Vagina (tissue), 2 donors: ENCODE measurements at places on chromosomes 13 and 19. TPM values are rescaled to one million over a fixed set of nuclear protein-coding genes. Genes with fewer than 3 reads are reported as not detected.

Gene NLRP5
- total RNA-seq, result not detected

DNA sequence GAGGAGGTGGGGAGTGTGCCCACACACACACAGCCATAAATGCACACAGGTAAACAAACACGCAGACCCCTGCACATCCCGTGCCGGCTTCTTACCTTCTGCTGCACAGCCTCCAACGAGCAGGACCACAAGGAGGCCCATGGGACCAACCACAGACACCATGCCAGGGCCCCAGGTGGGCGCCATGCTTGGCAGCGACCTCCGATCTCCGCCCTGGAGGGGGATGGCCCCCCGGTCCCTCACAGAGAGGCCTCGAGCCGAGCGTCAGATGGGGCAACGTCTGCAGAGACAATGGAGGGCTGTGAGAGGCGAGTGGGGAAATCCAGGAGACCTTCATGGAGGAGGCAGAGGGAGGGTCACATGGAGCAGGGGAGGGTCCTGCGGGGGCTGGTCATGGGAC, 54.7 kb downstream of the PTPRS start:
- no peak overlapping the region for H3K27ac ChIP-seq
- no peak overlapping the region for H3K4me3 ChIP-seq
- H3K36me3 ChIP-seq, result peaks cover 13% of the 10 kb centered on the region
- H3K27me3 ChIP-seq, result no peaks in the 10 kb centered on the region
- H3K4me1 ChIP-seq, result peaks cover 68% of the 10 kb centered on the region

GRCh38 chr13:83281654-83282053, 600.6 kb downstream of the SLITRK1 start:
- no peaks in the 10 kb centered on the region for H3K27me3 ChIP-seq
- H3K4me1 ChIP-seq, result no peaks in the 10 kb centered on the region
- H3K4me3 ChIP-seq, result no peak overlapping the region
- H3K36me3 ChIP-seq, result no peaks in the 10 kb centered on the region
- DNase-seq, result no peak

Gene ZNF682
- total RNA-seq, result 2.5 TPM

Gene NOTCH3
- total RNA-seq, result 76.6 TPM

DNA sequence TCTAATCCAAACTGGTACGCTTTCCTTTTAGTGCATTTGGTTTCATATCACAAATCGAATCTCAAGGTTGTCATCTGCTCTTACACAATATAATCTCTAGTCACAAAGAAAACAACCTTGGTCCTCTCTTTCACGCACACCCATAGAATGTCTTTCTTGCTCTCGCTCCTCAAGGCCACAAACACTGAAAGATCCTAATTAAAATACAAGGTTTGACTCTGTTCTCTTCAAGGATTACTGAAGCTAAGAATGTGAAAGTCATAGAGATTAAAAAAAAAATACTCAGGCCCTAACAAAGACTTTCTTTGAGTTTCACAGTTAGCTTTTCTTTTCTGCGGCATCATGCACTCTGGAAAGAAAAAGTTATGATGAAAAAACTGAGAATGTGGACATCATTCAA, 891.5 kb downstream of the EFNB2 start:
- no peak for DNase-seq
- H3K36me3 ChIP-seq, result no peaks in the 10 kb centered on the region
- H3K27me3 ChIP-seq, result no peaks in the 10 kb centered on the region
- no peaks in the 10 kb centered on the region for H3K4me1 ChIP-seq
- H3K27ac ChIP-seq, result no peak overlapping the region

DNA sequence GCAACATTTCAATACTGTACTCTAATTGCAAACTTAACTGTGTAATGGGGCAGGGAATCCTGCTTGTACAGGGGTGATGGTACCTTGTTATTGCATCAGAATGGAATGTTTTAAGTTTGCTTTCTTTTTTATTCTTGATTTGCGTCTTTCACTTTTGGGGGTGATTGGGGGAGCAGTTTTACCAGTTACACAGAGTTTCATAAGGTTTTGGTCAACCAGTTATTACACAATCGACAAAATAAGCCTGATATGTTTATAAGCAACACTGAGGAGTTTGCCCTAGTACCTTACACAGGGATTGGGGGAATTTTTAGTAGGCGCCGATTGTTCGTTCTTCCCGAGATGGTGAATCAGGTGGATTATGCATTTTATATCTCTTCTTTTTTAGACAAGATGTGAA, 2.7 kb downstream of the KLF5 start:
- H3K4me1 ChIP-seq, result peaks cover 12% of the 10 kb centered on the region
- DNase-seq, result no peak
- no peaks in the 10 kb centered on the region for H3K36me3 ChIP-seq
- no peak overlapping the region for H3K4me3 ChIP-seq
- H3K27me3 ChIP-seq, result no peaks in the 10 kb centered on the region
- no peak overlapping the region for H3K27ac ChIP-seq

DNA sequence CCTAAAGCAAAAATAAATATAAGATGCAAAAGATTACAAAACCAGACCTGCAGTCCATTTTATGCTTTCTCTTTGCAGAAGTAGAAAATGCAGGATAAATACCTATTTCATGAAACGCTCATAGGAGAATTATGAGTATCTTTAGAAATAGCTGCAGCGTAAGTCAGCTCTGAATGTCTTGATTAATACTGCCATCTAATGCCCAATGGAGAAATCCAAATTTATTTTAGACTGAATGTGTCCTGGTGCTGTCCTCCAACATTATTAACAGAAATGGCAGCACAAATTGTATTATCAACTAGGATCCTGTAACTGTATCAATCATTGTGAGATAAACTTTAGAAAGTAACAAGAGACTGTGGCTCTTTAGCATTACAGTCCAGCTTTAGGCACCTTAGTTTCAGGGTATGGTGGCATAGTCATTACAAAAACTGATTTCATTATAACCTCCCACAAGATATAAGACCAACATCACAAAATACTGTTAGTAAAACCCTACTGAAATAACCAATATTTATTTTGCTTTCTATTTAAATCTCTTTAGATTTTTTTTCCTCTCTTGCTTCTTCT, 162.1 kb upstream of the MIR17HG start:
- H3K36me3 ChIP-seq, result no peaks in the 10 kb centered on the region
- no peaks in the 10 kb centered on the region for H3K27me3 ChIP-seq
- DNase-seq, result no peak

DNA sequence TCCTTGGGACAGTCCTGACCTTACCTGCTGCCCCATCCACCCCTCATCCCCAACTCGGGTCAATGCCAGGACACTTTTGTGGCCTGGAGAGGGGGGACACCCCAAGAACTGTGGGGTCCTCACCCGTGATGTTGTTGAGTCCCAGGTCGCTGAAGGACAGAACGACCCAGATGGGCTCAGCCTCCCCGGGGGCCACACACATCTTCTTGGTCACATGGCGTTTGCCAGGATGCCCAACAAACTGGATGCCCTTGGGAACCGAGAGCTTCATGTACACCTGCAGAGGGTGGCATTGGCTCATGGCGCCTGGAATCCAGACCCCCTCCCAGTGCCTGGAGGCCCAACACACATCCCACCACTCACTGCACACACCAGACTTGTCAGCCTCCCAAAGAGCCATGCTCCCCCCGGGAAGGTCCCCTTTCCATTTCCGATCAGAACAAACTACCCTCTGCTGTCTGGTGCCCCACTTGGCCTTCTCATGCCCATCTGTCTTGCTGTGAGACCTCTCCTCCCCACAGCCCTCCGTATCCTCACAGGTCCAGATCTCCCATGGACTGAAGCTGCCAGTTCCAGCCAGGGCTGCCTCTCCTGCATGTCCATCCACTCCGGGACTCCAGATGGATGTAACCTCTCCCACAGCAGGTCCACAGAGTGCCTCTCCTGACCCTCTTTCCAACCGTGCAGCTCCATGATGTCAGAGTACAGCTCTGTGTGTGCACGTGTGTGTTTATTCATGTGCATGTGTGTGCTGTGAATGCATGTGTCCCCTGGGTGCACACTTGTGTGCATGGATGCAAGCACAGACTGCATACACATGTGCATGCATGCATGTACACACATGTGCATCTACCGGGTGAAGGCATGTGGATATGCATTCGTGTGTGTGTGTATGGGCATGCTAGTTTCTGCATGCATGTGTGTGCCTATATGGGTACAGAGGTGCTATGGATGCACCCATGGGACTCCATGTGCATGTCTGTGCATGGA, 58.4 kb downstream of the F2RL3 start:
- no peaks in the 10 kb centered on the region for H3K4me1 ChIP-seq
- no peak overlapping the region for H3K27ac ChIP-seq
- H3K36me3 ChIP-seq, result no peaks in the 10 kb centered on the region
- H3K27me3 ChIP-seq, result no peaks in the 10 kb centered on the region
- no peak overlapping the region for H3K4me3 ChIP-seq
